Kidney (tissue), 22 donors: ENCODE measurements at places on chromosomes 7 and 10.

- no peak for DNase-seq
Measured at GRCh38 chr10:14839305-14839695, 1.2 kb downstream of the HSPA14 start.

GRCh38 chr7:95798401-95798930 is 26.1 kb downstream of the DYNC1I1 start:
- peak; percentile 21 for DNase-seq

- no peak for DNase-seq
Measured at GRCh38 chr7:30434140-30434799, 44.3 kb downstream of the NOD1 start.

GRCh38 chr7:6385110-6385781 is 62.5 kb downstream of the DAGLB start:
- no peak for DNase-seq

DNA sequence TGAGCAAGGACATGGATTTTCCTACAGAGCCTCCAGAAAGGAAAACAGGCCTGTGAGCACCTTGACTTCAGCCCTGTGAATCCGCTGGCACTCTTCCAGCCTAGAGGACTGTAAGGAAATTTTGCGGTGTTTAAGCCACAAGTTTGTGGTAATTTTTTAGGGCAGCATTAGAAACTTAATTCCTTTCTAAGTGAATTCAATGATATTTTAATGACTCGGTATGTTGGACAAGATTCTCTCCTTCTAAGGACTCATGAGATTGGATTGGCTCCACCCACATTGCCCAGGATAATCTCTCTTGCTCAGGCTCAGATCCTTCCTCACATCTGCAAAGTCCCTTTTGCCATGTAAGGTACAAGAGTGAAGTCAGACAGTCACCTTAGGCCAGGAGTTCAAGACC is 4.5 kb downstream of the LYZL2 start:
- DNase-seq, result no peak

- no peak for DNase-seq
Measured at GRCh38 chr10:86188796-86189558, 177.6 kb downstream of the GRID1 start.

GRCh38 chr7:71925663-71926062 is 486.5 kb downstream of the CALN1 start:
- no peak for DNase-seq
